CD4-positive, alpha-beta T cell treated with Interleukin-15 for 4 hours (primary cell): ENCODE measurements at places on chromosomes 11 and 22.

DNA sequence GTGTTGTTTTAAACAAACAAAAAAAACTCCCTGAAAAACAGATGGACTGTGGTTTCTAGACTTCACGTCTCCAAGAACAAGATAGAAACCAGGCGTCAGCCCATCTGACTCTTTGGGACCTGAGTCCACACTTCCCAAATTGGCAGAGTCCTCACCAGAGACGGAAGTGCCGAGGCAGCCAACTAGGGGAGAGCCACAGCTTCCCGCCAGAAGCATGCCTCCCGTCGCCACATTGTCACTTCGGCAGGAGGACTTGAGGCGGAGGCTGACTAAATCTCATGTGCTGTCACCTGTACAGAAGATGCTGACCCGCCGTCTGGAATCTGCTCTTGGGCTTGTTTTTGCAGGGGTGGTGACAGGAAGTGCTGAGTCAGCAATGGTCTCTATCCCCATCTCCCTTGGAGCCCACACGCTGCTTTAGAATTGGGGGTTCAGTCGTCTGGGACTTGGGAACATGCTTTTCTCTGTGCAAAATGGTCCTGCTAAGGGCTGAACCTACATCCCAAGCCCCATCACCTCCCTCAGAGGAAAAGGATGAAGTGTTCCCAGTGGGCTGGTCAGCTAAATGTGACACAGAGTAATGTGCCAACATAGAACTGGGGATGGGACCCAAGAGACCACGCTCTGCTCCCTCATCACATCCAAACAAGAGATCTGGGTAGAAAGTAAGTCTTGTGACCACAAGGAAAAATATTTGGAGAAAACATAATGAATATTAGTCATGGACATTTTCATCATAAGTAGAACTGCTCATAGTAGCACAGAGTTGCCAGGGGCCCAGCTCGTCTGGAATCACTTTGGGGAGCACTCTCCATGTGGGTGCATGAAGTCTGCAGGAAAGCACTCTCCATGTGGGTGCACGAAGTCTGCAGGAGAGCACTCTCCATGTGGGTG, 152.9 kb downstream of the SNX19 start:
- no peak for DNase-seq

DNA sequence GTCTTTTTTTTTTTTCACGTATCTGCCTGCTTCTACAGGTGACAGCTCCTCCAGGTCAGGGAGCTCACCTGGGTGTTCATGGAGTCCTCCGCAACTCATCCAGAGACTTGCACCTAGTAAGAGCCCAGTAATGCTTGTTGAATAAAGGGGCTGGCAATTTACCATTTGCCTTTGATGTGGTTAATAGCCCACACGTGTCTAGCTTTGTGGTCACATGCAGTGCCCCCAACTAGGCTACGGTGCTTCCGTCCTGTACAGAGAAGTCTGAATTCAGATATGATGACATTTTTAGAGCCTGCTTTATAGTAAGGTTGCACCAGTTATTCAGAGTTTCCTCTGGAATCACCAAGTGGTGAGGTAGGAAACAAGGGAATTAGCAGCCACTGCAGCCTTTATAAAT, 199.4 kb upstream of the MTMR2 start:
- DNase-seq, result no peak

GRCh38 chr11:93020248-93021046, 51.0 kb downstream of the MTNR1B start:
- DNase-seq, result no peak

GRCh38 chr22:19382240-19382639, 49.3 kb downstream of the HIRA start:
- no peak for DNase-seq

GRCh38 chr11:103737747-103738146, 298.7 kb upstream of the DDI1 start:
- DNase-seq, result no peak

DNA sequence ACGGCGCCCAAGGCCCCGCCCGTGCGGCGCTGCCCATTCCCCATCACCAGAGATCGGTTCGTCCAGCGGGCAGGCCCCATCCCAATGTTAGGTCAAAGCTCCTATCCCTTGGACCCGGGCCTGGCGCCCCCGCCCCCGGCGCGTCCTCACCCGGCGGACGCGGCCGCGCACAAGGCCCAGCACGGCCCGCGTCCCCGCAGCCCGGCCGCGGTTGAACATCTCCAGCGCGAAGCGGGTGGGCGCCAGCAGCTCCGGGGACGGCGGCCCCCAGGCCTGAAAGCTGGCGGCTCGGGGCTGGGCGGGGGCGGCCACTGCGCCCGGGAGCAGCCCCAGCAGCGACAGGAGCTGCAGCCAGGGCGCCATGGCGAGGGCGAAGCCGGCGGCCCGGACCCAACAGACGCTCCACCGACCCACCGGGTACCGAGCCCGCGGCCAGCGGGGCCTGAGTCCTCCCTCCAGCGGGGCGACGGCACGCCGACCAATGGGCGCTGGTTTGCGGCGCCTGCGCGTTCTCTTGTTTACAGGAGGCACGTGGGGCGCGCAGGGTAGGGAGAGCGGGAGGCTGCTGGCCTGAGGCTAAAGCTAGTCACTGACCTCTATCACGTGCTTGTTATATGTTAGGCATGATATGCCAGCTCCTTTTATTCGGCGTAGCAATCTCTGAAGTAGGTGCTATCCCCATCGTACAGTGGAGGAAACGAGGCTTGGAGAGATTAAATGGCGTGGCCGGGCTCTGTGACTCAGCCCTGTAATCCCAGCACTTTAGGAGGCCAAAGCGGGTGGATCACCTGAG, at the start of gene CTSF:
CTSF (minus strand) TSS at position 483 of the 793 bp plus-strand sequence; CDS start at position 363, 120 bp downstream.
- peak; percentile 66 for DNase-seq

DNA sequence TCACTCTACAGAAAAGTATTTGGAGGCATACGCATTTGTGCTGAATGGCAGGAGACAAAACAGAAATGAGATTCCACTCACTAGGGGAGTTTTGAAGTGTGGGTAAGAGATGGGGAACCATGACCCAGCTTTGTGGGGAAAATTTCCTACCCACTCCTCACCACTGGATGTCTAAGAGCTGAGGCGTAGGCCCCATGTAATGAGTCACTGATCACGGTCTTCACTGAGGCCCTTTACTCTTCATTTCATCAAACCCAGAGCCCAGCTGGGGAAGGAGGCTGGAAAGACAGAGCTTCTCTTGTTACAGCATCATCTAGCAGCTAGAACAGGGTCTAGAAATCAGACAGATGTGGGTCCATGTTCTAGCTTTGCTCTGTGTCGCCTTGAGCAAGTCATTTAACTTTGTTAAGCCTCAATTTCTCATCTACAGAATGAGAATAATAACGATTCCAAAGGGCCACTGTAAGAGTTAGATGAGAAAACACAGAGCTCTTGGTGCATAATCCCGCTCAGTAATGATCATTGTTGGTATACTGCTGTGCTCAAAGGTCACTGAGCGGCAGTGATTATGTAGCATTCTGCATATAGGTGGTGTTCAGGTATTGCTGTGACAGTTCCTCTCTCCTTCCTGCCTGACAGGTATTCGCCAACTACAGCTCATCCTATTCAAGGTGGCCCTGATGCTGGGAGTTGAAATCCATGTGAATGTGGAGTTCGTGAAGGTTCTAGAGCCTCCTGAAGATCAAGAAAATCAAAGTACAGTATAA, 97.2 kb downstream of the MICAL2 start:
- DNase-seq, result no peak

DNA sequence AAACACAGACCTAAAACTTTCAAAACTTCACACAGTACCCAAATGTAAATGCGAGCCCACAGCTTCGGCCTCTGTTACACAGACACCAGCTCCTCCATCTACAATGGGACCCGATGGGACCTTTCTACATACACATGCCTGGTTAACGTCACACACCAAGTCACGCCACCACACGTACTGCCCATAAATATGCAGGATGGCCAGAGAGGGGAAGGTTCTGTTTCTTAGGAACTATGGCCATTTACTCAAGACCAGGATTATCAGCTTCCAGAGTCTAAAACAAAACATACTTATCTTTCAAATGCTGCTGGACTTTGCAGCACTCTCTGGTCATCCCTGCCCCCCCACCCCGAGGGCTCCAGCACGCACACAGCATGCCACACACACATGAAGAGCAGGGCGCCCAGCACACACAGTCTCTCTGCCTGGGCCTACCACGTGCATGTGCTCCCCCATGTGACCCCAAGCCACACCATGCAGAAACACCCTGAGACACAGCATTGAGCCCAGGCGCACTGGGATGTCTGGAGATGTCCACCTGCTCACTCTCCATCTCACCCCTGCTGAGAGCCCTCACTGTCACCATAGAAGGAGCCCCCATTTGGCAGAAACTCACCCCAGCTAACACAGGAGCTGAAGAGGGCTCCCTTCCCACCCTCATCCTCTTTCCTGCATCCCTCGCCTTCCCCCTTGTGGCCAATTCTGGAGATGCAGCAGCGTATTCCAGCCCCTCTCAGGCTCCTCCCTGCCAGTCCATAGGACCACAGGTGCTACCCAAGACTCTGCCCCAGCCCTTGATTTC, 61.8 kb downstream of the SLC22A12 start:
- DNase-seq, result peak; percentile 64

DNA sequence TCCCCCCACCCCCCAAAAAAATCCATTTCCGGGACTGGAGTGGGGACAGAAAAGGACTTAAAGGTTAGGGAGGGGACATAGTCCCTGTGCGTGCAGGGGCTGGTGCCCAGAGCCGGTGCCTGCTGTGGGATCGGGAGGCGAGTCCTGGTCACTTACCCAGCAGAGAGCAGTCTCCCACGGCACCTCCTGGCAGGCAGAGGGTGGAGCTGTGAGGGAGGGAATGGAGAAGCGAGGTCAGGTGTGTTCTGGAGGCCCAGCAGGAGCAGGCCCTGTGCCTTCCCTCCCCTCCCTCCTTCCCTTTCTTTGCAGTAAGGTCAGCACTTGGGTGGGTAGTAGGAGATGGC, 28.4 kb downstream of the SHANK3 start:
- no peak for DNase-seq

GRCh38 chr11:69360606-69361005, 66.7 kb downstream of the MYEOV start:
- DNase-seq, result no peak

DNA sequence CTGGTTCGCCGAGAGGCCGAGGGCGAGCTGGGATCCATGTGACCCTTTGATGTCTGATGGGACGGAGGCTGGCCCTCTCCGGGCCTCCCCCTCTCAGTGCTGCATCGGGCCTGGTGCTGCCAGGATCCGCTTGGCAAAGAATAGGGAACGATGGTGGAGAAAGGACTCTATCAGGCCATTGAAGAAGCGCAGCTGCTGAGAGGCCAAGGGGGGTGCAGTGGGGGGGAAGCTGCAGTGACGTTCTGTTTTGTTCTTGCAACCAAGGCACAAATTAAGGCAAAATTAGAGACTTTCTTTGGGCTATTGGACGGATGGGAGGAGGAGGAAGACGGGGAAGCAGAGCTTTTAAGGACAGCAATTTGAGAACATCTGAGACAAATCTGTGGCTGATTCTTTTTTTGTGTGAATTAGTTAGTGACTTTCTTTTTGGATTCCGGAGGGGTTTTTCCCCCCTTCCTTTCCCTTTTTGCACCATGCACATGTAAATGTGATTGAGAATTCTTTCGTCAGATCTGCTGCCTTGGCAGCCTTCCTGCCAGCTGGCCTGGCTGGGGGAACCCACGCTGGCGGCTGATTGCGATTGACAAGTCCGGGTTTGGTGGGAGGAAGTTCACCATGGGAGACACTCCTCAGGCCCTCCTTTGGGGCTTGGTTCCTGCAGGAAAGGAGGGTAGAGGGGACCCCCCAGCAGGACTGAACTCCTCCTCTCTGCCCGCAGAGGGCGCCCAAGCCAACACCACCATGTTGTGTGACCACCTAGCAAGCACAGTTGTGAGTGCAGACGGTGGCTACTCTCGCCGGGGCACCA, 214.6 kb downstream of the NTM start:
- no peak for DNase-seq

DNA sequence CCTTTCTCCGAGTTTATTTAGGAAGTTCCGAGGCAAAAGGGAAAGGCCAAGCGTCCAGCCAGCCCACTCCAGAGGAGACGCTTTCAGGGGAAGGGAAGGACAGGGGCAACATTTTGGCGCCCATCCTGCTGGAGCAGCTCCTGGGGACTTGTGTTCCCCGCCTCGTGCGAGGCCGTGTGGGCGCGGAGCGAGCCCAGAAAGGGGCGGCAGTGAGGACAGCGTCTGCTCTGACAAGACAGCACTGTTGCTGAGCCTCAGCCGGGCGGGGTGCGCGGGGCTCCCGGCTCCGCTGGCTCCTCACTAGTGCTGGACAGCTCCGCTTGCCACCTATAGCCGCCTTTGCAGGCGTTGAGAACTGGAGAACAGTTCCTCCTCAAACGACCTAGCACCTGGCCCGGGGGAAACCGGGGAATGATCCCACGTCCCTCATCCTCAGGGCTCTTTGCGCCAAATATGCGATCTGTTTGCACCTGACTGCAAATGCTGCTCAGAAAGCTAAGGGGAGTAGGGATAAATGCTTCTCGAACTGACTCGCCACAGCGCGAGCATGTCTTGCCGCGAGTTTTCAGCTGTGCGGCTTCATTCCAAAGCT, 722 bp upstream of the GUCY1A2 start:
- no peak for DNase-seq

DNA sequence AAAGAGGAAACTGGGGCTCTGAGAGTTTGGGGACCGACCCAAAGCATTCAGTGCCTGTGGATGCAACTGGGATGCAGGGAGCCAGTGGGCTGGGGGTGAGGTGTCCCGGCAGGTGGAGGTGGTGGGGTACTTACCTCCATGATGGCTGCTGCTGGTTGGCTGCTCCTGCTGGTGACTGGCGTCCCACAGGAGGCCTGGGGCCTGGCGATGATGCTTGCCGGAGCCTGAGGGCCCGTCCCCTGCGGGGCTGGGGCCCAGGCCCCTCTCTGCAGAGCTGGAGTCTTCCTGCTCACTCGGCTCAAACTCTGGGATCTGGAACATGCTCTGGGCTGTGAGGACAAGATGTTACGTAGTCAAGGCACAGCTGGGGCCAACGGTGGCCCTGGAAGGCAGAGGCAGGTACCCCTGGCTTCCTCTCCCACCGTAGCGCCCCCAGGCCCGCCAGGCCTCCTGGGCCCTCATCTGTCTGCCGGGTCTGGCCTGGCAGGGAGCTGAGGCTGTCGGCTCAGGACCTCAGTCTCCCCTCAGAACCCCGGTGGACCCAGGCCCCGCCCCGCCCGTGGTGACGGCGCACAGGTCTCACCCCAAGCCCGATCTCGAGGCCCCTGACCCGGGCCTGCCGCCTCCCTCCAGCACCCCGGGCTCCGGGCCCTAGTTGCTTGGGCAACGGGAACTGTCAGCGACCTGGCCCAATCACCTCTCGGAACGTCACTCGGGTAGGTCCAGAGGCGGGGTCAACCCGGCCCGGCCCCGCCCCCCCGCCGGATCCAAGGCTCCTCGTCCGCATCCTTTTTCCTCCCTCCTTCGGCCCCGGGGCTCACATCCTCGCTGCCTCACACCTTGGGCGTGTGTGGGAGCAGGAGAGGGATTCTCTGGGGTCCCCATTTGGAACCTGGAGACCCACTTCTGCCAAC, at the start of gene BAD:
BAD (minus strand) TSS at position 618 of the 914 bp plus-strand sequence; CDS start at position 321, 297 bp downstream.
- peak; percentile 93 for DNase-seq

DNA sequence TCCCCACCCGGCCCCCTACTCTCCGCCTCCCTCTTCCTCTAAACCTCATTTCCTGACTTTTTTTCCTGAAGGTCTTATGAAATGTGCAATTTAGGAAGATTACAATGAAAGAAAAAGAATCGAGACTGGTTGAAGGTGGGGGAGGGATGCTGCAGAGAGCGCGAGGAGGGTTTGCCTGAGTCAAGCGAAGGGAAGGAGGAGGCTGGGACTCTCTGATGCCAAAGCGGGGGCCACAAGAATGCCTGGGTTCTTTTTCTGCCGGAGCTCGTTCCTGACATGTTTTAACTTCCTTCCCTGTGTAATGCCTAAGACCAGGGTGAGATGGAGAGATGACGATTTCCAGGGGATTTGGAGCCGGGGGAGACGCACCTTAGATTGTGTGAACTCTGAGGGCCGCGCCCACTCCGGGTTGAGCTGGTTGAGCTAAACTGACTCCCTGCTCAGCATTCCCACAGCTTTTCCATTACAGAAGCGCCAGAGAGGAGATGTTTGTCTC, 270.5 kb upstream of the SORL1-AS1 start:
- DNase-seq, result no peak
